ENCODE measurements at places on chromosomes 5 and 9.

DNA sequence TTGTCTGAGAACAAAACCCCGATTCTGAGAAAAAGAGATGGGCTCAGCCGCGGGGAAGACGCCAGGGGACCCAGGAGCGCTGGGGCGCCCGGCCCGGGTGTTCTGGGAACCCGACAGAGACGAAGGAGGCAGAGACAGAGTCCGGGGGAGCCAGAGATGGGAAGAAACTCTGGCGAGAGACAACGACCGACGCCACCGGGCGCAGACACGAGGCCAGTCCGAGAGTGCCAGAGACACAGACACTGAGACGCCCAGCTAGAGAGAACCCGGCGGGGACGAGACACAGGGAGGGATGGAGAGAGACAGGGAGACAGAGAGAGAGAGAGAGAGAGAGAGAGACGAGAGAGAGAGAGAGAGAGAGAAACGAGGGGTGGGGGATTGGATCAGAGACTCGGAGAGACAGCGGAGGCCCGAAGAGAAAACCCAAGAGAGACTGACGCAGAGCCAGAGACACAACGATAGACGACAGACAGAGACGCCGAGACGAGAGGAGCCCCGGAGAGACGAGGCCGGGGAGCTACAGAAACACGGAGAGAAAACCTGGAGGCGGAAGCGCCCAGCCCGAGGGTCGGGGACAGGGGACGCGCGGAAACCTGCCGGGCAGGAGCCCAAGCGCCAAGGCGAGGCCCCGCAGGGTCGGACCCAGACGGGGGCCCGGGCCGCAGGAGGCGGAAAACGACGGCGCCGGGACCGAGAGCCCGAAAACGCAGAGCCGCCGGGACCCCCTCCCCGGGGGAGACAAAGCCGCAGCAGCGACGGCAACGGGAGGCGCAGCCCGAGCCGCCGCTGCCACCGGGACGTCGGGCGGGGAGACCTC is 3.3 kb downstream of the NR5A1 start:
- no peak for DNase-seq

DNA sequence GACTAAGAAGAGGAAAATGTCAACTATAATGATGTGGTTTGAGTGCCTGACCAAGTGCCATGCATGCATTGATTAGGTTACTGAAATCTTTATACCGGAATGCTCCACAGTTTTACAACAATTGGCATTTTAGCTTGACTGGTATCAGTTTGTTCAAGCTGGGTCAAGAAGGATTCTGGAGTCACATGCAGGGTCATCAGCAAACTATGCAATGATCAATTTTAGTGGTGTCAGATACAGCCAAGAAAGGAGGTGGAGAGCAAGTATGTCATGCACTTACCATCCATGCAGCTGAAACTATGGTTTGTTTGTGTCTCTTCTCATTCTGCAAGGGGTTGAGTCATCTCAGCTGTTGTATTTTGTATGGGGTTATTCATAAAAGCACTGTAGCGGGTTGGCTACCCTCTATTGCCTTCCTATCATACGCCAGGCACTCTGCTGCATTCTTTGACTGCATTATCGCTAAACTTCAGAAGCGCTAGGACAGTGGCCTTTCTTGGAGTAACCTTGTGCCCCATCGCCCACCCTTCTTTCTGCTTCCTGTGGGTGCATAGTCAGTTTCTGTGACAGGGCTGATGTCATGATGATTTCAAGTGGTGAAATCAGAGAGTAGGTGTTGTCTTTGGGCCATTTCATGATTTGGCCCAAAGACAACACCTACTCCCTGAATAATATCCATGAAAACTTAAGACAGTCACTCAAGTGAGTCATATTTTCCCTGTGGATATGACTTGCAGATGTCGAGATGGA is 145.4 kb downstream of the MTX3 start:
- DNase-seq = no peak

DNA sequence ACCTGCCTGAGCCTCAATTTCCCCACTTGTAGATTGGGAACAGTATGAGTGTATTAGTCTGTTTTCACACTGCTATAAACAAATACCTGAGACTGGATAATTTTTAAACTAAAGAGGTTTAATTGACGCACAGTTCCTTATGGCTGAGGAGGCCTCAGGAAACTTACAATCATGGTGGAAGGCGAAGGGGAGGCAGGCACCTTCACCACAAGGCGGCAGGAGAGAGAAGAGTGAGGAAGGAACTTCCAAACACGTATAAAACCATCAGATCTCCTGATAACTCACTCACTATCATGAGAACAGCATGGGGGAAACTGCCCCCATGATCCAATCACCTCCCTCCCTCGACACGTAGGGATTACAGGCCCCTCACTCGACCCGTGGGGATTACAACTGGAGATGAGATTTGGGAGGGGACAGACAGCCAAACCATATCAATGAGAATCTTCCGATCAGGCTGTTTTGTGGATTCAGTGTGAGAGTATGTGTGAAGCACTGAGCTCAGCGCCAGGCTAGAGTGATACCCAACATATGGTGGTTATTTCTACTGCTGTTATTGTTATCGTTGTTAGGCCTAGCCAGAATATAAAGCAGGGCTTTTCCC is 14.6 kb upstream of the LMX1B start:
- DNase-seq = no peak

- DNase-seq = no peak
These were observed 201.2 kb downstream of the NXNL2 start for GRCh38 chr9:88736136-88736637.

GRCh38 chr5:32499261-32499660 is 54.7 kb upstream of the ZFR start:
- DNase-seq = no peak

DNA sequence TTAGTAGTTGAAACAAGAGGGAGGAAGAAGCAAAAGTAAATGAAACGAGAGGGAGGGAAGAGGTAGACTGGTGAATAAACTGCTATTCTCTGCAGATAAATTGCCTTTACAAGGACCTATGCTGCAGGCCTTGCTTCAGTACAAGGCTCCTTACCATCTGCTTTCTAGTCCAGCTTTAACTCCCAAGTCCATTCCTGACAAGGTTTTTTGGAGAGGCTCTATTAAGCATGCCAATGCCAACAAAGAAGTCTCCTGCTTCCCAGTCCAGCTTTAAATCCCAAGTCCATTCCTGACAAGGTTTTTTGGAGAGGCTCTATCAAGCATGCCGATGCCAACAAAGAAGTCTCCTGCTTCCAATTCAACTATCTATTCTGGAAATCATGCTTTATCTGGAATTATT is 244.9 kb downstream of the GABRB2 start:
- no peak for DNase-seq

- no peak for DNase-seq
These were observed 46.9 kb downstream of the CTNND2 start for GRCh38 chr5:11857391-11857790.

- no peak for DNase-seq
These were observed 173.2 kb upstream of the CDH10 start for GRCh38 chr5:24817966-24818365.

GRCh38 chr5:121366515-121366914 is 485.2 kb upstream of the FTMT start:
- no peak for DNase-seq

GRCh38 chr5:172410662-172411483 is 43.5 kb downstream of the SH3PXD2B start:
- DNase-seq = no peak

GRCh38 chr5:10555277-10555684 is 8.6 kb upstream of the ANKRD33B start:
- DNase-seq = no peak

GRCh38 chr5:82348784-82349425 is 70.8 kb upstream of the RPS23 start:
- no peak for DNase-seq

GRCh38 chr9:16031971-16032370 is 479.1 kb downstream of the CCDC171 start:
- DNase-seq = no peak

GRCh38 chr9:95010431-95010838 is 283.9 kb downstream of the AOPEP start:
- no peak for DNase-seq

DNA sequence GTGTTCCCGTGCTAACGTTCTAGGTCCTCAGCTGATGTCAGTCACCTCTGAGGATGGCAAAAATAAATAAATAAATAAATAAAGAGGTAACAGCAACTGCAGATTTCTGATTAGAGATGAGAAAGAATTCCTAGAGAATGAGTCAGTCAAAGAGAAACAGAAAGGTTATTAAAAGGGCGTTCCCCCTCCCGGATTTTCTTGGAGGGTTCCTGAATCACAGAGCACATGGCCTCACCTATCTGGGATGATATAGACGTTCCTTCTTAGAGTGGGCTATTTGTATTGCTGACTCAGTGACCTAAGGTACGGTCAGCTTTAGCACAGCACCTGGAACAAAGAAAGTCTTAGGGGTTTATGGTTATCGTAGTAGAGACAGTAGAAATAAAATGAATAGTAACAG is 30.6 kb downstream of the HTR4 start:
- no peak for DNase-seq

- no peak for DNase-seq
These were observed 20.3 kb downstream of the ZDHHC11B start for GRCh38 chr5:763998-764781.

DNA sequence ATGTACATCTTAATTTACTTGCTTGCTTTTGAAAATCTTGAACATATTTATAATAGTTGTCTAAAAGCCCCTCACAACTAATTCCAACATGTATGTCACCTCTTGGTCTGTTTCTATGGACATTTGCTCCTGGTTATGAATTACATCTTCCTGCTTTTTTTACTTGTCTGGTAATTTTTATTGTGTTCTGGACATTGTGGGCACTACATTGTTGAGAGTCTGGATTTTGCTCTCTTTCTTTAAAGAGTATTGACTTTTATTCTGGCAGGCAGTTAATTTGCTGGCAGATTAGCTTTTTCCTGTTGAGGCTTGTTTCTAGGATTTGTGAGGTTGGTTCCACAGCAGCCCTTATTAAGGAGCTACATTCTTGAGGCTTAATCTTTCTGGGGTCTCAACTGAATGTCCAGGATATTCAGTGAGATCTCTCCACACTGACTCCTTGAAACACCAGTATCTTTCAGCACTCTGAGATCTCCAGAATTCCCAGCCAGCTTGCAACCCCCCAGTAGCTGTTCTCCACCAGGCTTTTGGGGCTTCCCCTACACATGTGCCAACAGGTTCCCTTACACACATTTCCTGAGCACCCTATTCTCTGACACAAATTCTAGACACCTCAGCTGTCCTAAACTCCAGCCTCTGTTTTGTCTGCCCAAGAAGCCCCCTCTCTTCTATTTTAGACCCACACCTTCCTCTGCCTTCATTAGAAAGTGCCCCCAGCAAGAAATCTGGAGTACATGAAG is 27.4 kb downstream of the KIAA1191 start:
- no peak for DNase-seq

- DNase-seq = no peak
These were observed 107.9 kb upstream of the RAPGEF1 start for GRCh38 chr9:131847665-131848354.

- DNase-seq = no peak
These were observed 4.2 kb downstream of the SLC1A3 start for GRCh38 chr5:36610621-36611020.

GRCh38 chr9:16223074-16223871 is 647.2 kb downstream of the BNC2 start:
- no peak for DNase-seq

- no peak for DNase-seq
These were observed 159.5 kb upstream of the SHB start for GRCh38 chr9:38228331-38229103.

GRCh38 chr9:89006996-89007967 is 16.0 kb downstream of the S1PR3 start:
- DNase-seq = no peak

GRCh38 chr5:3429962-3430361 is 165.7 kb upstream of the IRX1 start:
- DNase-seq = no peak

GRCh38 chr5:89301321-89302025 is 418.5 kb upstream of the MEF2C start:
- DNase-seq = no peak

DNA sequence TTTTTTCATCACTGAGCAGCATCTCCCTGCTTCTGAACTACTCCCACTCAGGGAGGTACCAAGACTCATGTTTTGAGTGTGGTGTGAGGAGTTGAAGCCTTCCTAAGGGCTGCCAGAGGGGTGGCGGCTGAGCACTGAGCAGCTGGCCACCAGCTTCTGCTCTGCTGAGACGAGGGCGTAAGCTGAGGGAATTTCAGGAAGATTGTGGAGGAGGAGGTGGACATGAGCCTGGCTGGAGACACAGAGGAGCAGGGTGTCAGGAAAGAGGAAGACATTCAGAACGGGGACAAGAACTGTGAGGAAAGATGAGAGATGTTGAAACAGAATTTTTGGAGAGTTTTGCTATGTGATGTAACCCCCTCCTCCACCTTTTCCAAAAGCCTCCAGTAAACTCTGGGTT is 7.8 kb downstream of the LCP2 start:
- no peak for DNase-seq

DNA sequence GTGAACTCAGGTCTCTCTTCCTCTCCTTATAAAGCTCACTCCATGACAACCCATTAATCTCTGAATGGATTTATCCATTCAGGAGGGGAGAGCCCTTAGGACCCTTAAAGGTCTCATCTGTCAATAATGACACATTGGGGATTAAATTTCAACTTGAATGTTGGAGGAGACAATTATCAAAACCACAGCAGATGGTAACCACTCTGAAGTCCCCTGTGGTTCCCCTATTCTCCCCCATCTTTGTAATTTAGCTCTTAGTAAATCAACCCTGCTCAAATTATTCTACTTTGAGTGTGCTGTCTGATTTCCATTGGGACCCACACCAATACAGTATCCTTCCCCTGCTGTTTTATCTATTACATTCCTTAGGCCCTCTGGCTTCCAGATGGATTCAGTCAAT is 72.0 kb upstream of the RAI14 start:
- no peak for DNase-seq

DNA sequence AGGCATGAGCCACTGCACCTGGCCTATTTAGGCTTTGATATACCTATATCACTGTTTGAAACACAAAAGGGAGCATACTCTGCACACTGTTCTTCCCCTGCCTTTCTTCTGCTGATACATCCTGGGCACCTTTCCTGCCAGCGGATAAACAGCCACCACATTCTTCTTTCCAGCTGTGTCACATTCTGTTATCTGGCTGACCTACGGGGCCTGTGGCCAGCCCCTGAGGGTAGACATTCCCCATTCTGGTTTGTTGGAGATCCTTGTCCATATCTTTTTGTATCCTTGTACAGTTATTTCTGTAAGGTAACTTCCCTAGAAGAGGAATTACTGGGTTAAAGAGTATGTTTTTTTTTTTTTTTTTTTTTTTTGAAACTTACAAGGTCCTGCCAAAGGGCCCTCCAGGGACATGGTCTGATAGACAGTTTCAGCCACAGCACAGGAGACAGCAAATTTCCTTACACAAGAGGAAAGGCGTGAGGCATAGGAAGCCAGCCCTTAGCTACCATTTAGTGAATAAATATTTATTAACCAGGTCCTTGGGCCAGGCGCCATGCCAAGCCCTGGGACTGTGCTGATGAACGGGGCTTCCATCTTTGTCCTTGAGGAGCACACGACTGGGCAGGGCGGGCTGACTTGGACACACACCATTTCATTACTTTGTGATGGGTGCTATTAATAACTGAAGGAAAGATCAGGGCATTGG is 57.8 kb downstream of the ERGIC1 start:
- DNase-seq = no peak
